ENCODE measurements at places on chromosomes 4 and X.
A peak's percentile ranks its signal among the peaks of the same experiment; 100 is the strongest.

- no peak for DNase-seq
Measured at GRCh38 chr4:184782731-184783373, 42.9 kb downstream of the ACSL1 start.

DNA sequence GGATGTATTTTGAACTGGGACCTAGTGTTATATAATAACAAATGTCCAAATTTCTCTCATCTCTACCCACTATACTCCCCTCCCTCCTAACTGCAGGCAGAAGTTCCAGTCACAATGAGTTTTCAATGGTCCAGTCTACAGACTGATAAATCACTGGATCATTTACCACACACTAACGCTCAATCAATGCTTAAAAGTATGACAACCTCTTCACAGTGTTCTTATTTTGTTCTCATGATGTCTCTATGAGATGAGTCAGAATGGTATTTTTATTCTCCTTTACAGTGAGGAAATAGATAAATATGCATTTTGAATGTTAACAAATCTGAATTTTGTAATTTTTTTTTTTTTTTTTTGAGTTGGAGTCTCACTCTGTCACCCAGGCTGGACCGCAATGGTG is 83.7 kb upstream of the ETNPPL start:
- DNase-seq, result no peak

GRCh38 chr4:119628281-119629141 is at the start of gene PDE5A:
TSS of gene PDE5A (minus strand) at chr4:119628804. CDS start at chr4:119628671, 133 bp downstream.
- DNase-seq, result peak; percentile 60

GRCh38 chr4:121726642-121727268 is 30.0 kb upstream of the ANXA5 start:
- DNase-seq, result no peak

- DNase-seq, result no peak
Measured at GRCh38 chr4:101914761-101915160, 124.2 kb downstream of the BANK1 start.

DNA sequence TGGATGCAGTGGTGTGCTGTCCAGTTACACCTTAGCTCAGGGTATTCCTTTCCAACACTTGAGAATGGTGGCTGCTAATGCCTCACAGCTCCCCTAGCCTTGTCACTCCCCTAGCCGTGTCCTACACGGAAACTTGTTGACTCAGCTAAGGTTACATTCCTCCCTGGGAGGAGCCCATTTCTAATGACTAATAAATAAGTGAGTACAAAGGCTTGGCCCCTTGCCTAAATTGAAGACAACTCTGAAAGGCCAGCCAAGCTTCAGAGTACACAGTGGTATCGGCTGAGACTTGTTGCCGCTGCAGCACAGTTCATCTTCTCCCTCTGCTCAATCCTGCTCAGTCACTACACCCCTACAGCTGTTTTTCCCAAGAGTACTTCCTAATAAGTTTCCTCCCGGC is 21.2 kb upstream of the SLC25A31 start:
- no peak for DNase-seq

DNA sequence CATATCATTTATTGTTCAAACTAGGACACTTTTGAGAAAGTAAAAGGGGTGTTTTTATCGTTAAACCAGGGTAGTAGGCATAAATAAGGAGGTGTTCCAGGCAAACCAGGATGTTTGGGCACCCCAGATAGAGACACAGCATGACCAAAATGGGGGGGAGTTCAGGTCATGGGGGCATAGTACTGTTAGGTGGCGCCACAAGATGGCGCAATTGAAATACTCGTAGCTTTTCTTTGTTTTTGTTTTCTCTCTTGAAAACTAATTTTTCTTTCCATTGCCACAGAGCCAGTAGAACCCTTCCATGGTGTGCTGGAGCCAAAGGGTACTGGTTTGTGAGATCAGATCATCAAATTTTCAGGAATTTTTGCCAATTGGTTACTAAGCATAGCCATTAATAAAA is 283.4 kb downstream of the BCOR start:
- peak; percentile 8 for DNase-seq

GRCh38 chr4:176001151-176002006 is 64.3 kb upstream of the WDR17 start:
- no peak for DNase-seq

GRCh38 chrX:25241461-25241860 is 225.7 kb upstream of the ARX start:
- no peak for DNase-seq

- DNase-seq, result peak; percentile 27
Measured at GRCh38 chr4:39814403-39815185, 116.7 kb downstream of the UBE2K start.

DNA sequence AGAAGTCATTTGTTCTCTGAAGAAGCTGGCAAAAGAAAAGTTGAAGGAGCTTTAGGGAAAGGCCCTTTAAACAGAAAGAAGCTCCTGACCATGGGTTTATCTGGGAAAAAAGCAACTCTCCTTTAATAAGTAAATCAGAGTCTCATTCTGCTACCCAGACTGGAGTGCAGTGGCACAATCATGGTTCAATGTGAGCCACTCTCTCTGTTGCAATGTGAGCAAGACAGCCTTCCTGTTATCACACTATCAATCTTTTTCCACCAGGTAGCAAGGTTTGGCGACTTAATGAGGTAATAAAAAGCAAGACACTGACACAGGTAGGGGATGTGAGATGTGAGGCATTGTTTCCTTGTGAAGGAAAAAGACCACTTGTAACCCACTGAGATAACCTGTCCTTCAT is 111.3 kb downstream of the SYNPO2 start:
- no peak for DNase-seq

GRCh38 chr4:124253080-124253479 is 459.5 kb downstream of the ANKRD50 start:
- DNase-seq, result no peak

DNA sequence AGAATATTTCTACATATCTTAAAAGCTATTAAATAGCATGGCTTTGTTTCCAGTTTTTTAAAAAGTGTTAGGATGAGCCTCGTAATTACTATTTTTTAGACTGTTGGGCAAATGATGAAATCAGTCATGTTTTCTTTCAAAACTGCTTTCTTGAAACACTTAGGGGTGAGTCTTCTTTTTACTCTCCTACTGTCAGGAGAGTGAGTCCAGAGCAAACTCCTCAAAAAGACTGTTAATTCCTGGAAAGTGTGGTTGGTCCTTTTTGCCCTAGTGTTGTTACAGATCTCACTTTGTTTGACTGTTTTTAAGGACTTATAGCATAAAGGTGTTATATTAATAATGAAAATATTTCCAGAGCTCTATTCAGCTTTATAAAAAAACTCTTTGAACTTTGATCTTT is 6.3 kb downstream of the GSTCD start:
- no peak for DNase-seq

DNA sequence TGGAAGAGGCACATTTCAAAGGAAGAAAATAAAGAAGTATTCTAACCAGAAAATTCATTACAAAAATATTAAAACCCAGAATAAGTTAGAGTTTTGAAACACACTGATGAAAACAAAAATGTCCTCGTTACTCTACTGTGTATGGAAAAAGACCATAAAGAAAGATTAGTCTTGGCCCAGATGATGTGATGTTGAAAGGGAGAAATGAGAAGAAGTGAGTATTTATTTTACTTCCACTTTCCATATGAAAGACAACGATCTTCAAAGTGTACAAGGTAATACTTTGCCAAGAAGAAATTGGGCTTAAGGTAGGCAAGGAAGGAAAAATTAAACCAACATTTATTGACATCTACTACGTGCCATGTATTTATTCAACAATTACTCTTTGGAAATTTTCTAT is 48.6 kb upstream of the EMCN start:
- DNase-seq, result no peak

GRCh38 chr4:71677568-71677967 is 106.3 kb downstream of the GC start:
- DNase-seq, result no peak
